Brain microvascular endothelial cell (primary cell): ENCODE measurements at places on chromosomes 16 and 17.

DNA sequence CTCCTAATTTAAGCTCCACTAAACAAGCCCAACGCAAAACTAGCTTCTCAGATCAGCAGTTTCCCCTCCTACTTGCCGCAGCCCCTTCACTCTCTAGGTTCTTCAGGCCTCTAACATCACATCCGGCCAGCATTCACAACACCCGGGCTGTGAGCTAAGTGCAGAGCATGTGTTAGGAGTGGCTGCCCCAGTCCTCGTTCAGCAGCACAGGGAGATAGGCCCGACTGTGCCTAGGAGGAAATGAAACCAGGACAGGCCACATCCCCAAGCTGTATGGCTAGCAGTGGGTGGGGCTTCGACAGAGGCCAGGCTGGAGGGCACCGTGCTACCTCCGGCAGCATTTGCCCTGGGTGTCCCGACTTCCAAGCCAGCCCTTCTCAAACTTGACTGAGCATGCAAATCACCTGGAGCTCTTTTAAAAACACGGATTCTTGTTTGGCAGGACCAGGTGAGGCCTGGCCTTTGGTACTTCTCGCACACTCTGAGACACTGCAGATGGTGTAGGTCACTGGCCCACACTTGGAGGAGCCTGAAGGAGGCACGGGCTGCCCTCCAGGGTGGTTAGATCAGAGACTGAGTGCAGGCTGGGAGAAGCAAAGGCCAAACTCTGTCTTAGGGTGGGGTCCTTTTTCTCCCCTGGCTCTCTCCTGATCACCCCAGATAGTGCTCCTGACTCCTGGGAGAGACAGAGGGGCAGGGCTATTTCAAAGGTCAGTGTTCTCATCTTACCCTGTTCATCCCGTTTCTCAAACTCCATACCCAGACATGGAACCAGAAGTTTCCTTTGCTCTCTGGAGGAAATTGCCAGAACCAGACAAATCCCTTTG is 202.0 kb downstream of the C16orf78 start:
- DNase-seq = no peak

DNA sequence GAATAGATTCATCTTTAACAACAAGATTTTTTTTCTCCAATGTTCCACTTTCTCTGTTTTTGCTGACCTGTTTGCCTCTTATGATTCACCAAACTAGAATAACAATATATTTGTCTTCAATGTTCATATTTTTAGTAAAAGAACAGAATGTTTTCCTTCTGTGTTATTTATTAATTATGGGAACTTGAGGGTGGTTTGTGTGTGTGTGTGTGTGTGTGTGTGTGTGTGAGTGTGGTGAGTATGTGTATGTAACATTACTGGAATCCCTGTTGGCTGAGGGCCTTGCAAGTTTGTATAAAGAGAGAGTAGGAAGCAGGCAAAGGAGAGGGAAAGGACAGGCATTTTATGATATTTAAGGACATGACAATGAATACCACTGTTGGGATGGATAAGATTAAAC is 13.8 kb downstream of the STXBP4 start:
- peak; percentile 73 for DNase-seq

- no peak for DNase-seq
Measured at GRCh38 chr17:9272501-9273200, 251.3 kb downstream of the NTN1 start.

DNA sequence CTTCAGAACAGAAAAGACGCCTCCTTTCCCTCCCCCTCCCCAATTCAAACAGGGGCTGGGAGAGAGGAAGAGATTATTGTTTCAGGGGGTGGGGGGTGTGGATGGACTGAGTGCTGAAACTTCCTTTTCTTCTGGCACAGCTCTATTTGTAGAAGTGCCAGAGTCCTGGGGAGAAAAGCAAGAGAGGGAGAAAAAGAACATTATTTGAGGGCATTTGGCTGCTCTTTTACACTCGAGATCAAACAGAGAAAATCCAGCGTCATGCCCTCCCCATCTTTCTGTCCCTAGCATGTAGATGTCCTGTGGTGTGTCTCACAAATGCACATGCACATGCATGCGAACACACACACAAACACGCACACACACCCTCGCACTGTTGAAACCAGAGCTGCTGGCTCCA is 13.0 kb downstream of the ARL4D start:
- DNase-seq = no peak

DNA sequence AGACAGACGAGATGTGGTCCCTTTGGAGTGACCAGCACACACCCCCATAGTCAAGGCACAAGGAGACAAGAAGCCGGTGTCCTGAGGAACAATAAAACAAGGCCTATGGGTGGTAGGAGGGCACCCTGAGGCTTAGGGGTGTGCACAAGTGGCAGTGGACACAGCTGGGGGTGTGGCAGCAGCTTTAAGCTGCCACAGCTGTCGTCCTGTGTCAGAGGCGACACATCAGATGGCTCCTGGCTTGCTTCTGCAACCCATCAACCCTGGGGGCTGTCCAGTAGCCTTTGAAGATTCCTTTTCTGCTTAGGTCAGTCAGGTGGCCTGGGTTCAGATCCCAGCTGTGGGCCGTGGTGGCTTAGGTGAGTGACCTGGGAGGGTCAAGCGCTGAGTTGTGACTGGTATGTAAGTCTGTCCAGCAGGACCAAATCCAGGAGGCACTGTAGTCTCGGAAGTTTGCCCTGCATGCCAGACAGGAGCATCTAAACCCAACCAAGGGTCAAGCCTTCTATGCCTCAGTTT is 15.8 kb downstream of the DRC3 start:
- DNase-seq = no peak

DNA sequence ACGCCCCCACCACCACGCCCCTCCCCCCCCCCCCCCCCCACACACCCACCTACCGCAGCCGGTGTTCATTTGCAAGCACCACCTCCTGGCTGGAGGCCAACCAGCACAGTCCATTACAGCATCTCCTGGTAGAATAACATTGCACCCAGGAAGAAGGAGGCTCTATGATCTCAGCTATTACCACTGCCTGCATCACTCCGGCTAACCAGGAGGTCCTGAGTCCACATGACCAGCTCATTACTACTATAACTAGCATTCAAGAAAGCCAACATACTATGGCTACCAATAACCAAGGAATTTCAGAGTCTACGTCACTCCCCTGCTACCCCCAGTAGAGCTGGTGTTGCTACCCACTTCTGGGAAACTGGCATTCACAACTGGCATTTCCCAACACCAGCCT is 81.1 kb upstream of the ALOX12 start:
- no peak for DNase-seq

- no peak for DNase-seq
Measured at GRCh38 chr16:56833243-56833970, 31.6 kb upstream of the SLC12A3 start.

DNA sequence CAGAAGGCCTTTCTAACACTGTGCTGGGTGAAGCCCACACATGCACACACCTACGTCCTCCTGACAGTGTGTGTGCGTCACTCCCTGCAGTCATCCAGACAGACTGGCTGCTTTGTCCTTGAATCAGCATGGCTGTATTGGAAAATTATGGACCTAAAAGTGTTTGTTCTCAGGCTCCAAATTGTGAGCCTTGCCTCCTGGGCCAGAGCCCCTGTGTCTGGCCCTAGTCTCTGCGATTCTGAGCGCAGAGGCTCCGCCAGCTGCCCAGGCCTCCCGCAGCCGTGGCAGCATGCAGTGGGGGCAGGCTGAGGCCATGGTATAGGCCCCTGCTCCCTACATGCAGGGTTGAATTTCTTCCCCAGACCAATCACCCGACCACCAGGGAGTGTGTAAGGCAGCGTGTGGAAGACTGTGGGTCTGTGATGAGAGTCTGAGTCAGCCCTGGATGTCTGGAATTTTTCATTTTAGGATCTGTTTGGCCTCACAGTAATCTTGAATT is 166.9 kb downstream of the LGALS9B start:
- DNase-seq = peak; percentile 72

DNA sequence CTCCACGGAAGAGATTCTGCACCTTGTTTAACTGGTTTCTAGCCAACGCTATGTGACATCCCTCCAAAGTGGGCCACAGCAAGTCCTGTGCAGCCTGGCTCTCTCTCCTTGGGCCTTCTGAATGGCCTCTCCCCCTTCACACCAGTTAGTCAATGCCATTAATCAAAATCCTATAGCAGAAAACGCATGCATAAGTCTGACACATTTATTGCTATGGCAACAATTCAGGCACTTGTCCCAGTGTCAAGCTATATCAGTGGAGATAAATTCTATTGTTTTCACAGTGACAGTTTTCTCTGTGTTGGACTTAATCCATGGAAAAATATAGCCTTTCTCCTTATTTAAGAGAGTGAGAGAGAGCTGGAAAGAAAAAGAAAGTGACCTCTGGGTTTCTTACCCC is 87.2 kb upstream of the TOX3 start:
- DNase-seq = no peak

- no peak for DNase-seq
Measured at GRCh38 chr16:87959391-87959990, 8.3 kb downstream of the BANP start.

DNA sequence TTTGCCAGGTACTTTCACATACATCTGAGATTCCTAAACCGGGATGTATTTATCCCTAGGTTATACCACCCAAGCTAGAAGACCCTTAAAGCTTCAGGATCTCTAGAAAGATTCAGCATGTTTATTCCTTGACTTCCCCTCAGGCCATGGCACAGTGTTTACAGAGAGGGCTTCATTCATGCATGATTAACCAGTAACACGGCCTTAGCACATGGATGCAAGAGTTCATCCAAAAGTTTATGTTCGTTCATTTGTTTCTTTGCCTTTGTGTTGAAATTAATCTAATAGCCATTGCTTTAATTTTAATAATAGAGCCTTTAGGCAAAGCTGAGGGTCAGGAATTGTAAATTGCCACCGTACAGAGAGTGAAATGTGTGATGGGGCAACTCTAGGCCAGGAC is 13.8 kb downstream of the PCTP start:
- DNase-seq = no peak

- DNase-seq = peak; percentile 59
Measured at GRCh38 chr17:58402047-58402446, 15.3 kb downstream of the RNF43 start.

DNA sequence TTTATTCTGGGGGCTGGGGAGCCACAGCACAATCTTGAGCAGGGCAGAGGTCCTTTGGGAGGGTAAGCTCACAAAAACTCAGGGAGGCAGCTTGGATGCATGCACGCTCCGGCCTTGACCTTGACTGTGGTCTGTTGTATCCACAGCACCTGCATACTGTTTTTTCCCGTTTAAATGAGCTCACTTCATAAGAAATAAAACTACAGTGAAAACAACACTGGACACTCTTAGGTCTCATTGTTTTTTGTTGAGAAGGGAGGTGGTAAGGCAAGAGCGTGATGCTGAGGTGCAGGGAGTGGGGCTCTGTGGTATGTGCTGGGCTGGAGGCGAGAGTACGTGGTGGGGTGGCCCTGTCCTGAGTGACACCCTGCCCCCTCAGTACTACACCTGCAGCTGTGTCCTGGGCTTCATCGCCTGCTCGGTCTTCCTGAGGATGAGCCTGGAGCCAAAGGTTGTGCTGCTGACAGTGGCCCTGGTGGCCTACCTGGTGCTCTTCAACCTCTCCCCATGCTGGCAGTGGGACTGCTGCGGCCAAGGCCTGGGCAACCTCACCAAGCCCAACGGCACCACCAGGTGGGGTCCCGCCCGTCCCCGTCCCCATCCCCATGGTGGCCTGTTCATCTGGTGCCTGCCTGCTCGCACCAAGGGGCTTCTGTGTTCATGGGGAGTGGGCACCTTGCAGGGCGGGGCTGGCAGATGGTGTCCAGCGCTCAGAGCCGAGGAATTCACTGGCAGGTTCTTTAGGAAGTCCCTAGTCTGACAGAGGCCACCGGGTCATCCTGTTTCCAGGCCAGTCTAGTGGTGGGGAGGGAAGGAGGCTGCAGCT is 44.2 kb downstream of the ADCY7 start:
- DNase-seq = no peak

DNA sequence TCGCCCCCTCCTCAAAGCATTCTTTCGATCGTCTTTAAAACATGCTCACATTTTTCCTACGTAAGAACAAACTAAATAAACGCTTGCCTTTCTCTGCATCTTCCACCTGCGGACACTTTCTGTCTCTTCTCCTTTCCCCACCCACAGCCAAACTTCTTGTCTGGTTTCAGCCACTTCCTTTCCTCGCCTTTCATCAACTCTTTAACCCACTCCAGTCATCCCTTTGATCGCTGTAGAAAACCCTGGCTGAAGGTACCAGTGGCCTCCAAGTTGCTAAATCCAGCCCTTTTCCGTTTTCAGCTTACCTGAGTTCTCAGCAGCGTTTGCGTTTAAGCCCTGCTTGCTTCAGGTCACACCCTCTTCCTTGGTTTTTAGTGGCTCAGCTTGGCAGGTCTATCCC is 483 bp downstream of the RPA1 start:
- no peak for DNase-seq

- no peak for DNase-seq
Measured at GRCh38 chr17:63364387-63364786, 81.7 kb downstream of the CYB561 start.

GRCh38 chr16:51807551-51807950 is 656.5 kb upstream of the SALL1 start:
- DNase-seq = no peak

DNA sequence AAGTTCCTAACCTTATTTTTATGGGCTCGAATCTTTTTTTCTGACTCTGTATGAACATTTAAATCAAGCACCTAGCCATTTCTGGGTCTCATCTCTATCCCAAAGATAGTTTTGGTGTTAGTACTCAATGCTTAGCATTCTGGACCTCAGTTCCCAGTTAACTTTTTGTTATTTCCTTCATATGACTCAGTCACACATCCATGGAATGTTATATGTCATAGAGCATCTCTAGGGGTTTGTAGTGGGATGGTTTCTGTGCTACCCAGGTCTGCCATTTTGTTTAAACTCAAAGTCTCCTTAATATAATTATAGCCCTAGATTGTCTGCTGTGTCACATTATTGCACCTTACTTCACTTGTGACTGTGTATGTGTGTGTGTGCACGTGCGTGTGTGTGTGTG is 90.1 kb downstream of the EFCAB13 start:
- DNase-seq = peak; percentile 6

- DNase-seq = no peak
Measured at GRCh38 chr17:1447052-1447451, 9.0 kb downstream of the CRK start.

GRCh38 chr16:1535391-1536291 is 2.2 kb downstream of the TMEM204 start:
- DNase-seq = no peak

DNA sequence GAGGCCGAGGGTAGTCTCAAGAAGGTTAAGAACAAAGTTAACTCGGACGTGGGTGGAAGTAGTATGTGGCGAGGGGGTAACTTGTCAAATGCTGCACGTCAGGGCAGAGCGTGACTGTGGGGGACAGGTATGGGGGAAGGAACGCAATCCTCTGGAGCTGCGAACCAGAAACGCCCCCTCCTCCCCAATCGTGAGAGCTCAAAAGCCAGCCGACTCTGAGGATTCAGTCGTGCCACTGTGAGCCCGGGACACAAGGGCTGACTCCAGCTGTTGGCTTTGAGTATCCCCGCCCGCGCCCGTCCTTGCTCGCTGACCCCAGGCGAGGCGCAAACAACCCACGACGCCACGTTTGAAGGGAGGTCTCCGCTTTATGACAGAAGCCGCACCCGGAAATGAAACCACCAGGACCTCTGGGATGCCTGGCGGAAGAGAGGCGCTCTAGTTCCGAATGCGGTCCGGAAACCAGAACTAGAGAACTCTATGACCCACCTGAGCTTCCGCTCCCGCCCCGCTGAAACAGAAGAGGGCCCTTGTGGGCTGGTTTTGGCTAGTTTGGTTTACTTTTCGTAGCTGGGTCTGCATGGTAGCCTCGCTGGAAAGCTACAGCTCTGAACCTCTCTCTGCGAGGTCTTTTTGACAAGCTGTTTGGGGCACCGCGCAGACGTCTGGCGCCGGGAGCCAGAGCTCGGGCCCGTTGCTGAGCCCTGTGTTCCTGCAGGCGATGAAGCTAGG is at the start of gene PEX12:
TSS of gene PEX12 (minus strand) at position 375 of the 732 bp plus-strand sequence. CDS start 550 bp downstream, outside the sequence.
- DNase-seq = peak; percentile 81
